Stimulated activated CD4-positive, alpha-beta T cell treated with anti-CD3 and anti-CD28 coated beads, Interleukin-4, amount 100 ng/mL, for 24 hours (primary cell): ENCODE measurements at places on chromosomes 5 and 9.

DNA sequence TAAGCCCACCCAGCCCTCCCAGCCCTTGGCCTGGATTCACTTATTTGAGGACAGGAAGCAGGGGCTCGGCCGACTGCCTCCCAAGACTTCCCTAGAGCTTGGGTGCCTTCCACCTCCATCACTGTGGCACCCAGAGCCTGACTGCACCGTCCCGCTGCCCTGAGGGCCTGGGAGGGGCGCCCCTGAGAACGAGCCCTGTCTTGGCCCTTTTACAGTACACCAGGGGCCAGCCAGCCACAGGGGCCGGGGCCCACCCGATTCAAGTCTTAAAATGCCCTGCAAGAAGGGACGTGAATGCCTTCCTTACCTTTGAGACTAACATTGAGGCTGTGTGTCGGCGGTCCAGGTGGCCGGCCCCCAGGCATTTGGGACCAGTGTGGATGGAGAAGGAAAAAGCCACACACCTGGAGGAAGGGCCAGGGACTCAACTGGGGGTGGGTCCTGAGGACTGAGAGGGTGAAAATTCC is 16.8 kb downstream of the FAM78A start:
- no peak for DNase-seq

DNA sequence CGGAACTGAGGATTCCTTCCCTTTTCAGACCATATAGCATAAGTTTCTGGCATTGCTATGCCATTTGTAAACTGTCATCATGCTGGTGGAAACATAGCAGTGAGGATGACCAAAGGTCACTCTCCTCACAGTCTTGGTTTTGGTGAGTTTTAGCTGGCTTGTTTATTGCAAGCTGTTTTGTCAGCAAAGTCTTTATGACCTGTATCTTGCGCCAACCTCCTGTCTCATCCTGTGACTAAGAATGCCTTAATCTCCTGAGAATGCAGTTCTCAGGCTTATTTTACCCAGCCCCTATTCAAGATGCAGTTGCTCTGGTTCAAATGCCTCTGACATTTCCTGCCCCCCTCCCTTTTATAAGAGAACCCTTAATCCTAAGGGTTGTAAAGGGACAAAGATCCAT is 26.7 kb upstream of the GRIA1 start:
- no peak for DNase-seq

DNA sequence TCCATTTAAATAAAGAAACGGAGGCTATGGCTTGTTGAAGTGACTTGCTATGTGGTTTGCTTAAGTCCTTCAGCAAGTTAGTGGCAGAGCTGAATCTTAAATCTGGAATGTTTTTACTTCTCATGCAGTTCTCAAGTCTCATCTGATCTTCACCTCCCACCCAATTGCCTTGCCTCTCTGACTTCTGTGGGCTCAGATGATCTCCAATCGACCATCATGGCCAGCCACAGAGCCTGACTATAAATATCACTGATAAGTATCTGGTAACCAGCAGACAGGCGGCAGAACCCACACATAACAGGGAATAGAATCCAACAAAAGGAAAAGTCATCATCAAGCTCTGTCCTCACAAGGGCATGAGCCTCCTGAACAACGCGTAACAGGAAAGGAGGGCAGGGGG is 149.9 kb downstream of the FAM114A2 start:
- no peak for DNase-seq

DNA sequence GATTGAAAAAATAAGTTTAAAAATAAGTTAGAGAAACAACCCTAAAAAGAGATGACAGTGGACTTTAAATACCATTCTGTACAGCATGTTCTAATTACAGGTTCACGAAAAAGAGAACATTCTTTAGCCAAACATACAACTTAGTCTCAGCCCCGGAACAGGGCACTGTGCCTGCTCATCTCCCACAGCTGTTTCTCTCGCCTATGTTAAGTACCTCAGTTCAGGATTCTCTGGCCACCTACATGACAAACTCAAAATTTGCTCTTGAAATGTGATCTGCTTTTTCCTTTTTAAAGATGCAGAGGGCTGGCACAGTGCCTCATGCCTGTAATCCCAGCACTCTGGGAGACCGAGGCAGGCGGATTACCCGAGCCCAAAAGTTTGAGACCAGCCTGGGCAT is 52.3 kb downstream of the MYO10 start:
- DNase-seq: no peak

GRCh38 chr5:68771732-68772131 is 322.1 kb upstream of the SLC30A5 start:
- no peak for DNase-seq

DNA sequence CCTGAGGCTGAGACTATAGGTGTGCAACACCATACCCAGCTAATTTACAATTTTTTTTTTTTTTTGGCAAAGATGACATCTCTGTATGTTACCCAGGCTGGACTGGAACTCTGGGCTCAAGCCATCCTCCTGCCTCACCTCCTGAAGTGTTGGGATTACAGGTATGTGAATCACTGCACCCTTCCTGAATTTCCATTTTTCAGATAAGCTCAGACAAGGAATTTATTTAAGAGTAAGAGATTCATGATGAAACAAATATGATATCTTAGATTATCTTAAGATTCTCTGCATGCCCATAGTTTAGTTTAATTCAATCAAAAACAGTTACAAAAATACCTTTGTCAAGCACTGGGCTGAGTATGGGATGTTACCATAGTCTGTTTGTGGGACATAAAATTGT is 128.4 kb upstream of the BASP1 start:
- no peak for DNase-seq

DNA sequence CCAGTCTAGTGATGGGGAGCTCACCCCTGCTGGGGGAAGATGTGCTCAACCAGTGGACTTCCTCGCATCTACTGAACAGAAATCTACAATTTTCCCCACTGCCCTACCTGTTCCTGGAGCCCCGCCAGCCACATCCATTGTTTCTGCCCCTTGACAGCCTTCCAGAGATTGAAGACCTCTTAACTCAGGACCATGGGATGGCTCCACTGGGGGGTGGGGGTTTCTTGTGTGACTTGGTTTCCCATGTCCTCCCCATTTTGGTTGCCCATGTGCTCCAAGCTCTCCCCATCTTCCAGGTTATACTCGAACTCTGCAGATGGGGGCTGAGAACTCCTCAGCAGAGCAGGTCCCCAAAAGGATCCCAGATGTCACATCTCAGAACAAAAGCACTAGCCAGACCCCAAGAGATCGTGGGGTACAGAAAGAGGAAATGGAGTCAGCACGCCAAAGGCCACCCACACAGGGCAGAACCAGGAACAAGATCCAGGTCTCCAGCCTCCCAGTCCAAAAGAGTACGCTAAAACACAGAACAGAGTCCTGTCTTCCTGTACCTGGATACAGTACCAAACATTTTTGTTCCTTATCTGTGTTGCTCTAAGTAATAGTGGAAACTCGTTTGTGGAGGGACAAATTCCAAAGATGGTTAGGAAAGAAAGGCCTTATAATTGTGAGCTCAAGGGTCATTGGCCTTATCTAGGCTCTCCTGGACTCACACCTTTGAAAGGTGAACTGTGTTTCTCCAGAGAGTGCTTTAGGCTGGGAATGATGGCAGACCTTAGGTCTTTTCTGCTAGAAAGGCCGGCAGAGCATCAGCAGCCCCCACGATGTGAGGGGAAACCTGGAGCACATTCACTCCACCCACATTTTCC is 15.8 kb downstream of the CORO2A start:
- no peak for DNase-seq

DNA sequence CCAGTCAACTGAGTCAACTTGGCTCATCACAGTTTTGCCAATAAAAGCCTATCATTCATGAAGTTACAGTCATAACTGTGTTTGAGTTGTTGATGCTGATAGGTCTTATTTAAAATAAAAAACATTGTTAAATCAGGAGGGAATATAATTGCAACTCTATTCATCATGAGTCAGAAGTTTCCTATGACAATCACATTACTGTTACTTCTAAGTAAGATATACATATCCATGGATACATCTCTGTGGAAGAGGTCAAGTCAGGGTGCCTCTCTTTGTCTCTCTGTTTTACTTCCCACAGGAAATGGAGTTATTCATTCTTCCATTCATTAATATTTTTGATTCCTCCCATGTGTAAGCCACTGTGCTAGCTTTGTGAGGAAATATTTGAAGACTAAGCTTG is 2015.4 kb upstream of the WWC1 start:
- no peak for DNase-seq

DNA sequence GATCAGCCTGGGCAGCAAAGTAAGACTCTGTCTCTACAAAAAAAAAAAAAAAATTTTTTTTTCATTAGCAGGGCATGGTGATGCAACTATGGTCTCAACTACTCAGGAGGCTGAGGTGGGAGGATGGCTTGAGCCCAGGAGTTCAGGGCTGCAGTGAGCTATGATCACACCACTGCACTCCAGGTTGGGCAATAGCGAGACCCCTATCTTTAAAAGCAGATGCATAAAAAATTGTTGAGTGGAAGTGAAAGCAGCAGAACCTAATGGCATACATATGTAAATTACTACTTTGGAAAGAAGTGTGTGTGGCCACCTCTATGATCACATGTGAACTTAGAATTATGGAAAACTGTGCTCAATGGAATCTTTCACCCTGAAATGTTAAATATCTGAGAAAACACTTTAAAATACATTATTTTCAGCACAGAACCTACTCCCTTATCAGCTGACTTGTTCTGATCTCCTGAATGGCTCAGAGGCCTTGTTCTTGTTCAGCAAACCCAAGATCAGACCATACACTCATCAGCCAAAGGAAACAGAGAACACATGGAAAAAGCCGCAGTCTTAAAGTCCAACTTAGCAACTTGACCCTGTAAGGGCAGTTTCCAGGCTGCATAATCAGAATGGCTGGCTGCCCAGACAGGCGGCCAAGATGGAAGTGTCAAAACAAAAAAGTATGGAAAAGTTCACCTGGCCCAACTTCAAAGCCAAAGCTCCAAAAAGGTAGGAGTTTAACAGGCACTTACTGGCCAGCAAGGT is 56.5 kb downstream of the SIL1 start:
- no peak for DNase-seq

DNA sequence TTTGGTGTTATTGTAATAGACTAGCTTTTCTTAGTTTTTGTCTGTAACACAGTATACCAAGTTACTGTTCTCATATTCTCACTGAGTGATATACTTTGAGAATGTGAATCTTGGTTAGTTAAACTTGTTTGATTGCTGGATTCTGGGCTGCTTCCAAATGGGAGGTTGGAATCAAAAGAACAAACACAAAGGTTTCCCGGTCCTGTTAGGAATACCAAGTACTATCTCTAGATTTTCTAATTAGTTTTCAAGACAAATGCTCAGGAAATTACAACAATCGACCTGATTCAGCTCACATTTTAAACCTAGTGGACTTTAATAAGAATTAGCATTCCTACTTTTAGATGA is 244.3 kb downstream of the CSNK1G3 start:
- DNase-seq: no peak

- DNase-seq: no peak
Measured at GRCh38 chr5:59125011-59125961, 542.4 kb downstream of the RAB3C start.

DNA sequence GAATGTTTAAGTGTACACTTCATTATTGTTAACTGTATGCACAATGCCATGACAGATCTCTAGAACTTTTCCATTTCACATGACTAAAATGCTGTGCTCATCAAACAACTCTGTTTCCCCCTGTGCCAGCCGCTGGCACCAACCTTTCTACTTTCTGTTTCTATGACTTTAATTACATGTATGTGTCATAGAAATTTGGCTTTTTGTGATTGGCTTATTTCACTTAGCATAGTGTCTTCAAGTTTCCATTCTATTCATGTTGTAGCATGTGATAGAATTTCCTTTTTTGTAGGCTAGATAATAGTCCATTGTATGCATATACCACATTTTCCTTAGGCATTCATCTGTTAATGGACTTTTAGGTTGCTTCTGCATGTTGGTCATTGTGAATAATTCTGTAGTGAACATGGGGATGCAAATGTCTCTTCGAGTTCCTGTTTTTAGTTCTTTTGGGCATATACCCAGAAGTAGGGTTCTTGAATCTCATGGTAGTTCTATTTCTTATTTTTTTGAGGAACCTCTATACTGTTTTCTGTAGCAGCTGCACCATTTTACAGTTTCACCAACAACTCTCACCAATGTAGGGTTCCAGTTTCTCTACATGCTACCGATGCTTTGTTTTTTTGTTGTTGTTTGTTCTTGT is 184.4 kb upstream of the DMRT1 start:
- peak; percentile 12 for DNase-seq

- no peak for DNase-seq
Measured at GRCh38 chr5:170112876-170113521, 7.3 kb downstream of the FOXI1 start.

GRCh38 chr9:129198319-129199043 is 20.4 kb upstream of the IER5L start:
- no peak for DNase-seq

DNA sequence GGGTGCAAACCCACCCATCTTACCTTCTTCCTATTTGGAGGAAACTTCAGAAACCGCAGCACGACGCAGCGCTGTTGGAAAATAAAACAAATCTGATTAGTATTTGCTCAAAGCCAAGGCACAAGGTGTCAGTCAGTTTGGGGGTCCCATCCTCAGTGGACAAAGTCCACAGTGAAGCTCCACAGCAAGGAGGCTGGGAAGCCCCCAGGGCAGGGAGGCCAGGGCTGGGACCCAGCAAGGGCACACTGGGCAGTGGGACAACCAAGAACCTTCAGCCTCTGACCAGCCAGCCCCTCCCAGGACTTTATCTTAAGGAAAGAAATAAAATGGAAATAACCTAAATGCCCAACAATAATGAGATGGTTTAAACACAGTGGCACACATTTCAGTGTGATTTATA is 11.3 kb downstream of the IPPK start:
- no peak for DNase-seq

GRCh38 chr5:98307811-98308210 is 465.7 kb upstream of the RGMB start:
- DNase-seq: no peak

DNA sequence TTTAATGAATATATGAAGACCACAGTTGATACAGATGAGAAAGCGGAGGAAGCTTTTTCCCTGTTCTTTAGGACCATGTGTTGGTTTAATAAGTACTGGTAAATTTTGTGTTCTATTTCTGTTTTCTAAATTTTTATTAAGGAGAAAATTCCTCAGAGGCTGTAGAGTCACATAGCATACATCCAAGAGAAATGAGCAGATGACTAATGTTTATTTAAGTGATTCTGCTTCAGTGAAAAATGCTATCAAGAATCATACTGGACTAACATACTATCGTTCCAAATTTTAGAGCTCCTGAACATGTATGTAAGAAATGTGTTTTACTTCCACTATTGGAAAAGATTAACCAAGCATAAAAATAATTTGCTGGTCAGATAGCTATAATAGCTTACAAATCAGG is 115.0 kb downstream of the KIAA1958 start:
- no peak for DNase-seq

DNA sequence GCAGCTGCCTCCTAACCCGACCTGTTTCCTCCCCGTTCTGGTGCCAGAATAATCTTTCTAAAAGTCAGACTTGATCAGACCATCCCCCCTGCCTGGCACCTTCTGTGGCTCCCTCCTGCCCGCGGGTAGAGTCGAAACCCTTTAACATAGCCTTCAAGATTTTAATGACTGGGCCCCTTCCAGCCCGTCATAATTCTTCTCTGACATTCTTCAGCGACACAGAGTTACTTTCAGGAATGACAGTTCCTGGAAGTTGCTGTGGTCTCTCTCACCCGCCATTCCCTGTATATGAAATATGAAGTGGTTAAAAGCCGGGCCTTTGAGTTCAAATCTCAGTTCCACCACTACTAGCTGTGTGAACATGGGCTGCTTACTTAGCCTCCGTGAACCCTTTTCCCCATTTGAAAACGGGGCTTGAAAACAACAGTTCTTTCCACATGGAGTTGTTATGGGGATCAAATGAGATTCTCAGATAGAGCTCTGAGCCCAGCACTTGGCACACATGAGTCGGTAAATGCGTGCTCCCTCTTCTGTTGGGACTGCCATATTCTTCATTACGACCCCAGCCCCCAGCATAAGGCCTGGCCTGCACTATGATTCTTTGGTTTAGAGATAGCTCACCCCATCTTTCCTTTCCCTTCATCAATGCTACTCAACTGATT is 737 bp downstream of the NANS start:
- no peak for DNase-seq
